ENCODE measurements at places on chromosomes 2 and 18.
A peak's percentile ranks its signal among the peaks of the same experiment; 100 is the strongest.

DNA sequence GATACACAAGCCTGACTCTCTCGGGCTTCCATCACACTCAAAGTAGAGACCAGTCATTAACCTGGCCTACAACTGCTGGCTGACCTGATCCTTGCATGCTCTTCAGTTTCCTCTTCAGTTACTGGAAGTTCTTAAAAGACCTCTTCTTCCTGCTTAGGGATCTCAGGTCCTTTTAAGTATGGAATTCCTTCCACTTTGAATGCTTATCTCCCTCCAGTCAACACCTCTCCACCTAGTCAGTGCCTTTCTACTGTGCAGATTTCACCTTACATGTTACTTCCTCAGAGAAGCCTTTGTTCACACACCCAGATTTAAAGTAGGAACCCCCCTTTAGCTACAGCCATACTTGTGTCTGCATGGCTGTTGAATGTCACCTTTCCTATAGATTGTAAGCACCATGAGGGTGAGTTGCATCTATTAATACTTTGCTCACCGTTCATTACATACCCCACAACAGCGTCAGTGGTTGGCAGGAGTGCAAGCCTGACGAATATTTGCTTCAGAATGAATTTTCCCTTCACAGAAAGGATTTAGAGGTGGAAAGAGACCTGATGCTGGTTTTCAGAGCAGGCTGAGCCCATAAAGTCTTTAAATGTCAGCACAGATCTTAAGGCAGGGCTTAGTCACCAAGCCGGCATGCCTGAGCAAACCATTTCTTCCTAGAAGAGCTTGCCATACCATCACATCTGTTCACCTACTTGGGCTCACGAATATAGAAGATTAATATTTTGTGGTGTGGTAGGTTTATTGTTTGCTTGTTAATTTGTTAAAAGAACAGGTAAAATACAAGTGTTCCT lies 90.1 kb downstream of the ACVR1 start:
- DNase-seq, result no peak

DNA sequence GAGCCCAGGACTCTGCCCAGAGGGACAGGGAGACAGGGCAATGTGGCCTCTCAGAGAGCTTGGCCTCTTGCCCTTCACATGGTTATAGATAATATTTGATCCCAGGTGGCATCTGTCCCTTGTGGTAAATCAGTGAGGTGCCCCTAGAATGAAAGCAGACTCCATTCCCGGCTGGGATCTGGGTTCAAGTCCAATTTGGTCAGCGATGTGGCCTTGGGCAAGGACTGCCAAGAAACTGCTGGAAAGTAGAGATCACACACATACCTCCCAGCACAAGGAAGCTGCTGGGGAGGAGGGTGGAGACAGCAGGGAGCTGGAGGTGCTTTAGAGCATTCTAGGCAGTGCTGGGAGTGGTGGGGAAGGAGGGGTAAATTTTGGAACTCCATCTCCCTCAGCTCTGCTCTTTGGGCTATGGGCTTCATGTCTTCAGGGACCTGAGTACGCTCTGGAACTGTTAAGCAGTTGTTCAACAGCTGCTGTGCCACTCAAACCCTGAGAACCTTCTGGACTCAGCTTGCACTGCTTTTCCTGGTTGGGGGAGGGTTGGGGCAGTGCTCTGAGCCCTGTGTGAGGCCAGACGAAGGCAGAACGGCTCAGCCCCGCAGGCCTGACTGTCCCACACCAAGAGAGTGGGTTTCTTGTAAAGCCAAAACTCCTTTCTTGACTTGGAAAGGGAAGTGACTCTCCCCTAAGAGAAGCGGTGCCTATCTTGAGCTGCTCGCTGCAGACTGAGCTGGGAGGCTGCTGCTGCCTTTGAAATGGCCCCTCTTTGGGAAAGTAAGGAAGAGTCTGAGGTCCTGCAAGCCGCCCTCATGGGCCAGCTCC lies 23.0 kb downstream of the INPP5D start:
- DNase-seq, result no peak

GRCh38 chr2:101251844-101252407 lies 760 bp upstream of the CNOT11 start:
- peak; percentile 24 for DNase-seq

DNA sequence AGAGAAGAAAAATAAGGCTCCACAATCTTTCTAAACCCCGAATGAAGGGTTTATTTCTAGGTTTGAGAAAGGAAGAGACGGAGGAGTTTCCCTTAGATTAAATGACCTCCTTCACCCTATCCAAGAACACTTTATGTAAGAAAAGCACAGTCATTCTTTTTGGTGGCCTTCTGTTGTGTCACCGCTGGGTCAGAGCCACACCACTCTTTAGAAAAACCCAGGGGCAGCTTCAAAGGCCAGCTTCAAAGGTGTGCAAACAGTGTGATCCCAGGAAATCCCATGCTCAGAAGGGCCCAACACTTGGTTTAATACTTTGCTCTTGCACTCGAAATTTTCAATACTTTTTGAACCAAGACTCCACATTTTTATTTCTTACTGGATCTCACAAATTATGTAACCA lies 7.1 kb downstream of the ST8SIA3 start:
- DNase-seq, result no peak

DNA sequence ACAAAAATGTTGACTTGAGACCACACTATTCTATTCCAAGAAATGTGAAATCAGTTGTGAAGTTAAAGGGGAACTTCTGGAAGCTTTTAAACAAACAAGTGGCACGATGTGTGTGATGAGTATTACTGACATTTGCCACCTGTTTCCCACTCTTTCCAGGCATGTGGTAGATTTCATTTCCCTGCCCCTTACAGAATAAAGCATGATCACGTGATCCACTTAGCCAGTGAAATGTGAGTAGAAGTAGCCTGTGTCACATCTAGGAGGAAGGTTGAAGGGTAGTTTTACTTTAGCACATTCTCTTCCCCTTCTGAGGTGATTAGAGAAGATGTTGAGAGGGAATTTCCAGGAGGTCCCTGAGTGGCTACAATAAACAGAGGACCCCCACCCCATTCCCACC lies 3.8 kb downstream of the COL4A4 start:
- DNase-seq, result no peak

Measured in SK-MEL-5 (cell line).